Choroid plexus epithelial cell (primary cell): ENCODE measurements at places on chromosomes 12 and 14.
A peak's percentile ranks its signal among the peaks of the same experiment; 100 is the strongest.

GRCh38 chr12:127334912-127335644, 931.9 kb upstream of the TMEM132C start:
- DNase-seq: no peak

DNA sequence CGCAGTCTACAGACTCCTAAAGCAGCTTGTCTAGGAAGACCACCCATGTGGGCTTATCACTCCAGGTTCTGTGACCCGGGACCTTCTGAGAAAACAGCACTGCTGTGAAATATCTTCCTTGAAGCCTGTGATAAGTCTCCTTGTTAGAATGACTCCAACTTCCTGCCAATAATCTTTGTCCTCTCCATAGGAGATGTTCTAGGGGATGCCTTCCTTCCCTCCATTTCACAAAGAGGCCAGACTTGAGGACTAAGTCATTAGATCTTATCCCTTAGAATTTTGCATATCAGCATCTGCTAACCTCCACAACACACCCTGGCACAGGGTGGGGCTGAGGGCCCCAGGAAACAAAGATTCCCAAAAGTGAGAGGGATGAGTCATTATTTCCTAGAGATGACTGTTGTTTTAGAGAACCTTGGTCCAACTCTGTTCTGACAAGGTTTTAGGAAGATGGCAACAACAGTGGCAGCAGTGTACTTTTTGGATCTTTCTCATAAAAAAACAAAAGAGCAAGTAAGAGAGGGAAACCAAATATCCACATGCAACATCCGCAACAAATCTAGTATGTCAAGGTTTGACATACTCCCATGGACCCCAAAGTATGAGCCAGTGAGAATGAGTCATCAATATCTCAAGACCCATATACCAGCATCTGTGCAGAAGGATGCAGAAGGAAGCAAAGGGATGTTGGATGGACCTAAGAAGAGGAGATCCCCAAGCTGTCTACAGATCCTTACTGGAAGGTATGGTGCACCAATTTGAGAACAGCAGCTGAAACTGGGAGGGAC, 6.0 kb downstream of the LTB4R start:
- no peak for DNase-seq

DNA sequence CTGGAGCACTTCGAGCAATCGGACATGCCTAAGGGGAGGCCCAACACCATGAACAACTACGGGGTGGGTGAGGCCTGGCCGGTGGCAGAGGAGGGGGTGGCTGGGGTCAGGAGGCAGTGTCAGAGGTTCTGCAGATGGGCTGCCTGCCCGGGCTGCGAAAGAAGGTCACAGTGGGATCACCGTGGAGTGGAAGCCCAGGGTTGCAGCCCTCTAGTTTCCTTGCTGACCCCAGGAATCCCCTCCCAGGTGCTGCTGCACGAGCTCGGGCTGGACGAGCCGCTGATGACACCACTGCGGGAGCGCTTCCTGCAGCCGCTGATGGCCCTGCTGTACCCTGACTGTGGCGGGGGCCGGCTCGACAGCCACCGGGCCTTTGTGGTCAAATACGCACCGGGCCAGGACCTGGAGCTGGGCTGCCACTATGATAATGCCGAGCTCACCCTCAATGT, 1.9 kb upstream of the ARL6IP4 start:
- DNase-seq: no peak

GRCh38 chr14:30849354-30849753, 25.0 kb upstream of the COCH start:
- no peak for DNase-seq

GRCh38 chr14:101134851-101135433, 231.4 kb upstream of the RTL1 start:
- DNase-seq: no peak

DNA sequence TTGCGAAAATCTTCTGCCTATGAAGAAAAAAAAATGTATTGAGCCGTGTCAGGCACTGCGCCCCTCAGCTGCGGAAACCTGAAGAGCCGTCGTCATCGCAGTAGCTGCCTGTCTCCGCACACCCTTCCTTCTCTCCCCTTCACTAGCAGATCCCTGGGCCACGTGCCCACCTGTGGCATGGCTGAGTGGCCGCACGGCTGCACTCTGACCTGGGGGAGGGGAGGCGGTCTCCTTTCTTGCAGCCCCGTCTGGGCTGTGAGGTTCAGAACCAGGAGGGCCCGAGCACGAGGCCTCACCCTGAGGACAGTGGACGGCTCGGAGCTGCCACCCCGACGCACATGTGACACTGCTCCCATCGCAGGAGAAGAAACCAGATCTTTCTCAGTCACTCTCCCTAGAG, 24.9 kb downstream of the PGAM5 start:
- no peak for DNase-seq

DNA sequence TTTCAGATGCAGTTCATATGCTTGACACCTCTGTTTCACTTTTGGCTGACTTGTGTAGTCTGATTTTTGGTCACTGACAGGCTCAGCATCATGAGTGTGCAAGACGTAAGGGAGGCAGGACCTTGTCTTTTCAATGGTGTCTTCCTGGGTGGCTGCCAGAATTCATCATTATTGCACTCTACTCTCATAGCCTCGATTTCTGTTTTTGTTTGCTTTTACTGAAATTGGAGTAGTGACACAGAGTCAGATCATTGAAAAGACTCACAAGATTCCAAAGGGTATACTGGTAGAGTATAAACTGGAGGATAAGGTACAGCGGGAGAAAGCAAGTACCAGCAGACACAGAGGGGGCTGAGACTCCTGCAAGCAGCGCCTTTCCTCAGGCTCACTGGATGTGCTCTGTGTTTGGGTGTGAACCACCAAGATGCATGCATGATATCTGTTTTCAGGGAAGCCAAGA, 126.3 kb upstream of the FGD4 start:
- peak; percentile 46 for DNase-seq

GRCh38 chr12:102535306-102535705, 54.9 kb upstream of the IGF1 start:
- no peak for DNase-seq

DNA sequence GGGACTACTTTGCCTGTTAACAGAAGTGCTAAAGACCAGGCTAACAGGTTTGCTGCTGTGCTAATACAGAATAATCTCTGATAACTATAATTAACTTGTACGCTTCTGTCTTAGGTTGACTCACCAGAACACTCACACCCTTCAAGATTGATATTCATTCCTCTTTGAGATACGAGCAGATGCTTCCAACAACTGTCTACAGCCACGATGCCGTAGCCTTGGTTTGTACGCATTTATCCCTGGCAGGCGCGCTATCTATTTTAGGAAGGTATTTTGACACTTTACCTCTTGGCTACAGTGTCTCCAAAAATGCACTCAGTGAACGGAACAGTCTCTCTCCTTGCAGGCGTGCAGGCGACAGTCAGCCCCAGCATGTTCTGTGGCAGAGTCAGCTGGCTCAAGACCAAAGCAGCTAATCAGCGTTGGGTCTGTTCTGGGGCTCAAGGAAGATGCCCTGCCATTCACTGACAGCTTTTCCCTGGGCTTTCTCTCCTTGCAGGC, 146.4 kb upstream of the PRICKLE1 start:
- no peak for DNase-seq

DNA sequence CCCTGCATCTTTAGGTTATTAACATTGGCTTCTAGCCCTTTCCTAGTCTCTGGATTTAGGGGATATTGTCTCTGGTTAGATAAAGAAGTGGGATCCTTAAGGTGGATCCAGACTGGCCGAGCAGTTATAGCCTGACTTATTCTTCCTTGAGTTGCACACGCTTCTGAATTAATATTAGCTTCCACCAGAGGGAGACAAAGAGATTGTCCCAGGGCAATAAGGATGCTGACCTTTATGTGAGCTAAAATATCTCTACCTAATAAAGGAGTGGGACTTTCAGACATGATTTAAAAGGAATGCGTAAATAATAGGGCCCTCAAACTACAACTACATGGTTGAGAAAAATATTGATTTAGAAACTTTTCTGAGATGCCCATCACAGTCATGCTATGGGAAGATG, 139.7 kb downstream of the SLCO1B3 start:
- DNase-seq: peak; percentile 68

DNA sequence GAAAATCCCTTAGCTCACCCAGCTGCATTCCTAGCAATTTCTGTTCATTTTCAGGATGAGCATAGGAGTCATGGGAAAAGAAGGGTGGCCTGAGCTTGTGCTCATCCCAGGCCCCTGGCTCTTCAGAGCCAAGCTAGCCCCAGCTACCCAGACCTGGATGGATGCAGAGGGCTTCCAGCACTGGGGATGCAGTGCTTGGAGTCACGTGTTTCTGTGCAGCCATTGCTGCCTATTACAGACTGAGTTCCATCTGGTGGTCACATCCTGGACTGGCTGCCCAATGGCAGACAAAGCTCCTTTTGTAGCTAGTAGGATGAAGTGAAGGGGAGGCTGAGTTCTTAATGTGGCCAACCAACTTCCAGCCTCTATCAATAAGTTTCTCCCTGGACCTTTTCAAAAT, 54.2 kb upstream of the JDP2 start:
- DNase-seq: no peak

- no peak for DNase-seq
Observed at GRCh38 chr12:42163913-42164312, 19.2 kb upstream of the GXYLT1 start.
